Omental fat pad (tissue), 4 donors: ENCODE measurements at places on chromosomes 6 and 20.

- no peak for DNase-seq
Measured at GRCh38 chr6:15793826-15794225, 131.0 kb upstream of the DTNBP1 start.

GRCh38 chr6:116877743-116878142 lies 701 bp downstream of the RFX6 start:
- no peak for DNase-seq

GRCh38 chr6:40996591-40997233 lies 42.3 kb downstream of the UNC5CL start:
- no peak for DNase-seq

DNA sequence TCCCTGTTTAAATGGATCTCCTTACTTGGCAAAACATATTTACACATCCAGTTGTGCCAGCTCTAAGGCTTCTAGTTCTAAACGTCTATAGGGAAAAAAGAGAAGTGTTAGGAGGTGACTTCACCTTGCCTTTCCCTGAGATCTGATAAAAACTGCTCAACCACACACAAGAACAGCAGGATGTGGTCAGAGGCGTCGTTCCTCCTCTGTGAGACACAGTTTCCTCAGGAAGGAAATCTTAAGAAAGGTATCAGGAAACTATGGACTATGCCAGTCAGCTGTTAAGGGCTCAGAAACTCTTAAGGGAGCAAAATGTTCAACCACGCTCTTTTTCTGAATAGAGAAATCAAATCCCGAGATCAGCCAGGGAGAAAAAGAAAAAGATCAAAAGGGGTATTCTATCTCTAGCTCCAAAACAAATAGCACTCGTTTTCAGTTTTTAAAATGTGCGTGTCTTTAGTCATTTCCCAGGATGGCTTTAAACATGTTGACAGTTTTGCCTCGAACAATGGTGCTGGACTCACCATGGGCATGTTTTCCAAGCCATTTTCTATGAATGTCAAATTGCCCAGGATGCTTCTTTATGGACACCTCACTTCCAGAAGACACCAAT lies 154.5 kb downstream of the HACE1 start:
- no peak for DNase-seq

GRCh38 chr6:40312213-40313015 lies 274.8 kb downstream of the LRFN2 start:
- DNase-seq: no peak

GRCh38 chr6:81387163-81387562 lies 365.3 kb downstream of the TENT5A start:
- DNase-seq: no peak

DNA sequence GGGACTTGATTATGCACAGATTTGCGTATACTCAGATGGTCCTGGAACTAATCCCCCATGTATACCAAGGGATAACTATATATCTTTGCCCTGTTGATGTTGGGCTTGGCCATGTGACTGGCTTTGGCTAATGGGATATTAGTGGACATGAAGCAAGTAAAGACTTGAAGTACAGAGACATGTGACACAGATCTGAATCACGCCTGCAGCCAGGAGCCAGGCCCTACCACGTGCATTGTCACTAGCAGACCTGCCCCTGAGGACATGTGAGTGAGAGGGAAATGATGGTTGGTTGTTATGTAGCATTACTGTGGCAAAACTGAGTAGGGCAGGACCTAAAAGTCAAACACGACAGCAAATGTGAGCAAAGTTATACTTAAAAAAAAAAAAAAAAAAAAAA lies 155.7 kb downstream of the AKAP7 start:
- no peak for DNase-seq

GRCh38 chr6:123598011-123598410 lies 38.7 kb downstream of the TRDN start:
- DNase-seq: no peak

GRCh38 chr20:62765432-62766070 lies 30.7 kb upstream of the MRGBP start:
- DNase-seq: no peak

DNA sequence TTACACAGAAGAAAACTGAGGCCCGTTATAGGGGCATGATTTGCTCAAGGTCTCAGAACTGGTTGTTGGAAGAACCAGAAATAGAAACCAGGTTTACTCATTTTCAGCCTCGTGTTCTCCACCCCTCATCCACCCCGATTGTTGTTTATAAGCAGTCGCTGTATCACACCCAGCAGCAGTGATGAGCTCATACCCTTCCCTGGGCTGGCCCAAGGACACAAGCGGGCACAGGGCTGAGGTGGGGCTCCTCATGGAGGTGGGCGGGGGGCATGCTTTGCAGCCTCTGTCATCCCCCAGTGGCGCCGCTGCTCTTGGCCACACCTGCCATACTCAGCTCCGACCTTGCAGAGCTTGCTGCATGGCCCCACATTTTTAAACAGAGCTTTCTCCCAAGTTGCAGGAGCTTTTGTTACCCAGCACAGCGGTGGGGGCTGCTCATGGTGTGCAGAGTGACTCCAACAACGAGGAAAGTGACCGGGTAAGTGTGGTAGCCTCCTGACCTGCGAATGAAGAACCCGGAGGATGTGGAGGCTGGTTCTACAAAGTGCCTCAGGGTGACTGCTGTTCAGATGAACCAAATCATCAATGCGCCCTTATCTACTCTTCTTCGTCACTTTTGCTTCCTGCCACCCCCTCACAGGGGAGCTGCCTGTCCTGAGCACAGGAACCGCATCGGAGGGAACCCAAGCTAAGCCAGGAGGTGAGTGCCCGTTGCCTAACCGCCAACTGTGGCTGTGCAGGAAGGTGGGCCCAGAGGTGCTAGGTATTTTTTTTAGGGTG lies 43.6 kb upstream of the NKX2-2 start:
- no peak for DNase-seq
